Stimulated activated CD4-positive, alpha-beta T cell treated with anti-CD3 and anti-CD28 coated beads, Interleukin-12 subunit alpha, Interleukin-12 subunit beta, amount 100 ng/mL, for 4 hours (primary cell): ENCODE measurements at places on chromosomes 5 and 9.

- DNase-seq: no peak
Measured at GRCh38 chr9:92474587-92474986, 7.7 kb downstream of the ASPN start.

DNA sequence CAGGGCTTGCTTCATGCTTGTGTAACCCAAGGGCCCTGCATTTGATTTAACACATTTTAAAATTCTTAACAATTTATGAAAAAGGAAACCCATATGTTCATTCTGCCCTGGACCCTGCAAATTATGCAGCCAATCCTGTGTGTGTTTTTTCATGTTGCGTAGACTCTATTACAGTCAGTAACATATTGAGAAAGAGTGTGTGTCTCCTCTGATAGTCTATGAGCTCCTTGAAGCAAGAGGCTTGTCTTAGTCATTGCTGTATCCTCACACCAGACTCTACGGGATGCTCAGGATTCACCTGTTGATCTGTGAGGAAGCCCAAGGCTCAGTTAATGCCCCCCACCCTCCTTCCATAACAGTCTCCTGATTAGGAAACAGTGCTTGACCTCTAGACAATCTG lies 177.3 kb upstream of the DMAC1 start:
- no peak for DNase-seq

GRCh38 chr9:89379508-89380115 lies 61.3 kb downstream of the SECISBP2 start:
- DNase-seq: no peak

GRCh38 chr5:69285448-69286116 lies 47.0 kb downstream of the CCDC125 start:
- no peak for DNase-seq

DNA sequence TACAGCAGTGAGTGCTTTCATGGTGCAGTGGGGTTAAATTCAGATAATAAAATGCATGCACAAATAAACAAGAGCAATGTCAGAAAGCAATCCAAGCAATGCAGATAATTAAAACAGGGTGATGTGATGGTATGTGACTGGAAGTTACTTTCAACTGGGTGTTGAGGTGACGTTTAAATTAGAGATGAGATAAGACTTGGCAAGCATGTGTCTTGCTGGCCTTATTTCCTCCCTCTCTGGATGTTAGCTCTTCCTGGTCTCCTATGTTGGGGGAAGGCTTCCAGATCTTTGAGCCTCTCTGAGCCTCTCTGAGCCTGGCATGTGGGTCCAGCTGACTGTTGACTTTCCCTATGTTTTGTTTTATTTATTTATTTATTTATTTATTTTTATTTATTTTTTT lies 54.4 kb downstream of the DOCK2 start:
- DNase-seq: no peak
